ENCODE measurements at places on chromosomes 4 and X.
A peak's percentile ranks its signal among the peaks of the same experiment; 100 is the strongest.

GRCh38 chr4:159545556-159545955 lies 442.7 kb downstream of the RAPGEF2 start:
- no peak overlapping the region for H3K27ac ChIP-seq
- no peak overlapping the region for H3K4me3 ChIP-seq
- no peak for DNase-seq

- H3K4me3 ChIP-seq, result no peak overlapping the region
- no peaks in the 10 kb centered on the region for H3K36me3 ChIP-seq
- peak; percentile 32 for DNase-seq
- no peaks in the 10 kb centered on the region for H3K4me1 ChIP-seq
Measured at GRCh38 chrX:8748855-8749254, 16.9 kb upstream of the ANOS1 start.

DNA sequence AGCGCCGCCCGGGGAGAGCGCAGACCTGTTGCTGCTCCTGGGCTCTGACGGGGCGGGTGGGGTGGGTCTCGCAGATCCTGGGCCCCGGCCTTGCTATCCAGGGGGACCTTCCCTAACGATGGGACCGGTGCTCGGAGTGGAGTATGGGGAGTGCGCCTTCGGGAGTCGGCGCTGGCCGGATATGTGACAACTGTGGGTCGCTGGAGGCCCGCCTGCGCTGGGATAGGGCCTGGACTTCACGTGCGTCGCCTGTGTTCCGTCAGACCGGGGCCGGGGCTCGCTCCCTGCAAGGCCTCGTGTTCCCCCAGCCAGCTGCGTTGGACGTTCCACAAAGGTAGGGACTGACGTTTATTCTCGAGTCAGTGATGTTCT lies 1.3 kb downstream of the TBL1X start:
- peak; percentile 47 for DNase-seq
- H3K36me3 ChIP-seq, result peaks cover 23% of the 10 kb centered on the region
- H3K4me1 ChIP-seq, result peaks cover 52% of the 10 kb centered on the region
- no peaks in the 10 kb centered on the region for H3K27me3 ChIP-seq
- H3K27ac ChIP-seq, result no peak overlapping the region
- peak overlapping the region; percentile 87 for H3K4me3 ChIP-seq

DNA sequence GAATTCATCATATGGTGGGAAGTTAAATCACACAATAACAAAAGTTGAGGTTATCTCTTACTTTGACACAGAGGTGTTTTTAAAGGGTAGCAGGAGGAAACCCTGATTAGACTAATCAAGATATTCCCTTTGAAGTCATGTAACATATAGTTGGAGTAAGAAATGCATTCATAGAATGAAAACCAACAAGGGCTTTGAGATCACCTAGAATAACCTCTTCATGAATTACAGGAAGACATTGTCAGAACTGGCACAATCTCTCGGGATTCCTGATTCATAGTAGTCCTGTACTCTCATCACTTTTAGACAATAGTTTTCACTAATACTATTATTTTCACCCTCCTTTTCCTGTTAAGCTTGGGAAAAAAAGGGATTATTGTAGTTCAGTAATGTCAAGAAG lies 170.2 kb downstream of the PPP3CA start:
- peaks cover 8% of the 10 kb centered on the region for H3K36me3 ChIP-seq
- no peak overlapping the region for H3K27ac ChIP-seq
- no peaks in the 10 kb centered on the region for H3K4me1 ChIP-seq
- no peaks in the 10 kb centered on the region for H3K27me3 ChIP-seq

DNA sequence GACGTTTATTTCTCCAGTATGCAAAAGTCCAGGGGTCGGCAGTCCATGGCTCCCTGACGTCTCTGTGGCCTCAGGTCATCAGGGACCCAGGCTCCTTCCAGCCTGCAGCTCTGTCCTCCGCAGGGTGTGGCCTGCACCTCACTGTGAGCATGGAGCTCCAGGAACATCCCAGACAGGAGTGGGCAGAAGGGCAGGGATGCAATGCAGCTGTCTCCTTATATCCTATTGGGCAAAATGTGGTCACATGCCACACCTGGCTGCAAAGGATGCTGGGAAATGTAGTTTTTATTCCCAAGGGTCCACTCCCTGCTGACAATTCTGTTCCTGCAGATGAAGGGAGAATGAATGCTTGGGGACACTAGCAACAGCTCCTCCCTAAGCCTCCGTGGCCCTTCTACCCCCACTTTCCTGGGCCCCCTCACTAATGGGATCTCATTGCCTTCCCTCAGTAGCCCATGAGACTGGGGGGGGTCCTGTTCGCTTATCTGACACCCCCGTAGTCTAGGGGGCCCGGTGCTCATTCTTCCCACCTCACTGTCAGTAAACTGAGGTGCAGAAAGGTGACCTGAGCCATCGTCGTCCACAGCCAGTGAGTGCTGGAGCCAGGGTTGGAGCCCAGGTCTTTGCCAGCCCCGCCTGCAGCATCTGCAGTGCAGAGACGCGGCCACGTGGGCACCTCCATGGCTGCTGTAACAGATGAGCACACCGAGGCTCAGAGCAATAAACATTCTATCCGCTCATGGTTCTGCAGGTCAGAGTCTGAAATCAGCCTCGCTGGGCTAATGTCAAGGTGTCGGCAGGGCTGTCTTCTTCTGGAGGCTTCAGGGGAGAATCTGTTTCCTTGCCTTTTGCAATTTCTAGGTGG lies 5.9 kb upstream of the GRPEL1 start:
- no peak overlapping the region for H3K4me3 ChIP-seq
- no peaks in the 10 kb centered on the region for H3K36me3 ChIP-seq
- peaks cover 14% of the 10 kb centered on the region for H3K4me1 ChIP-seq
- no peak overlapping the region for H3K27ac ChIP-seq
- H3K27me3 ChIP-seq, result peaks cover 28% of the 10 kb centered on the region

DNA sequence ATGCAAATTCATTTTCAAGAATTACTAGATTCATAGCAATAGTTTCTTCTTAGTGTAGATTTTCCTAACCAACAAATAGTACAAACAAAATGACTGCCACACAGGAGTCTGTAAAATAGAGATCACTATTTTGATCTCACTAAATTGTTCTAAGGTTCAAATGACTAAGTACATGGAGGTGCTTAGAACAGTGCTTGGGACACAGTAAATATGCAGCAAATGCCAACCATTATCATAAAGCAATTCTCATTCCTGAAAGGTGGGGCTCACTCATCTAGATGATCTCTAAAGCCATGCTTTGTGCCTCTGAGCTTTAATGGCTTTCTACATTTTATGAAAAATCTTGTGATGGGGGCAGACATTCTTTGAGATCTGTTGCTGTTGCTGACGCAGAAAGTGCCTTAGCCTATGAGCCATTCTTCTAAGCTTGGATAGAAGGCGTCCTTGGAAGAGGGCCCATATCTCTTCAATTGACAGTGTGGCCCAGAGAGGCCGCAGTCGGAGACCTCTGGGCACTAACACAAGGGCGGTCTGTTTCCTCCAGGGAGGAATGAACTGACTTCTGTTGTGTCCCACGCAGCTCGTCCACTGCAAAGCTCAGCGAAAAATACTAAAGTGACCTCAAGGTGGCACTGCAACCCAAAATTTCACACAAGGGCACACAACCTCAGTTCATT lies 23.5 kb downstream of the TLR10 start:
- DNase-seq, result peak; percentile 71
- no peaks in the 10 kb centered on the region for H3K27me3 ChIP-seq
- H3K4me3 ChIP-seq, result no peak overlapping the region

DNA sequence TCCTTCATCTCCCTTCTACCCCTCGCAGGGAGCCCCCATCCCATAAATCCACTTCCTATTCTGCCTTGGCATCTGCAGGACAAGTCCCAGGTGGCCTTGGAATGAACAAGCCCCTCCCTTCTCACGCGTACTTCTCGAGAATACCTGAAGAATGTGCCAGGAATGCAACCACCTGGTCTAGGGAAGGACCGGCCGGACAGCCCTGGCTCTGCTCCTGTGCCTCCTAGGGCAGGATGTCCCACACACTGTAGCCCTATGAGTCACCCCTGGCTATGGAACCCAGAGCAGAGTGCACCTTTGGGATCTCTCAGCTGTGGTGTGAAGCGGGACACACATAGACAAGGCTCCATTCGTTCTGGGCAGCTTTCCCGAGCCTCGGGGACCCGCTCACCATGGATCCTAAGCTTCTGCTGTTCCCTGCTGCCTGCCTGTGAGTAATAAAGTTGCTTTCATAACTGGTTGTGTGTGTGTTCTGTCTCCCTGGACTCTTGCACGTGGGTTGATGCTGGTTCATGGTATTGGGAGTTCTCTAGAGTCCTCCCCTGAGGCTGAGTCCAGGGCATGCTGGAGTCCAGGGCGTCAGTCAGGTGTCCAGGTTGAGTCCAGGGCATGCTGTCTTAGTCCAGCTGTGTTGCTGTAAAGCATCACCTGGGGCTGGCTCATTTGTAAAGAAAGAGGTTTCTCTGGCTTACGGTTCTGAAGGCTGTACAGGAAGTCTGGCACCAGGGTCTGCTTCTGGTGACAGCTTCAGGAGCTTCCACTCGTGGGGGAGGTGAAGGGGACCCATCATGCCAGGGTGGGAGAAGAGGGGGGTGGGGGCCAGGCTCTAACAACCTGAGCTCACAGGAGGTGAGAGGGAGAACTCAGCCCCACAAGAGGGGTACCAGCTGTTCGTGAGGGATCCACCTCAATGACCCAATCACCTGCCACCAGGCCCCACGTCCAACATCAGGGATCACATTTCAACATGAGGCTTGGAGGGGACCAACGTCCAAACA lies 7.4 kb upstream of the PDE6B start:
- peaks cover 42% of the 10 kb centered on the region for H3K27me3 ChIP-seq
- peaks cover 4% of the 10 kb centered on the region for H3K4me1 ChIP-seq
- H3K27ac ChIP-seq, result no peak overlapping the region
- no peak for DNase-seq

DNA sequence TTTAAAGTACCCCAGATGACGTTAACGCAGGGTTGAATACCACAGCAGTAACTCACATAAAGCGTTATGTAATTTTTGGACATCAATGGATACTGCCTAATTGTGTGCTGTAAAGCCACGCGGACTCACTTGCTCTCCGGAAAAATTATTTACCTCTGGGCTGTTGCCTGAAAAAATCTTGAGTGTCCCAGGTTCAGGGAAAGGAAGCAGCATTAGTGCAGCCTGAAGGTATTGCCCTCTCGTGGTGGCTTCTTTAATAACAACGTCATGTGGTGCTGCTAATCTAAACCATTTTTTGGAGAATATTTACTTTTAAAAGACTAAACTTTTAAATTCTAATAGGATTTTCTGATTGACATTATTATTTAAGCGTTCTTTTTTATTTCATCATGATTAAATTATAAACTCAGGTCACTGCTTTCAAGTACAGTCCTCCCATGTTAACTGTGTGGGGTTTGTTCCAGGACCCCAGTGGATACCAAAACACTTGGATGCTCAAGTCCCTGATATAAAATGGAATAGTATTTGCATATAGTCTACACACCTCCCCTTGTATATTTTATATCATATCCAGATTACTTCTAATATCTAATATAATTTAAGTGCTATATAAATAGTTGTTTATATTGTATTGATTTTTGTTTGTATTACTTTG lies 384.8 kb downstream of the FAM133A start:
- no peaks in the 10 kb centered on the region for H3K4me1 ChIP-seq
- peak; percentile 40 for DNase-seq
- H3K27me3 ChIP-seq, result peaks cover 4% of the 10 kb centered on the region

- H3K27me3 ChIP-seq, result no peaks in the 10 kb centered on the region
- no peak overlapping the region for H3K4me3 ChIP-seq
- DNase-seq, result no peak
- H3K36me3 ChIP-seq, result no peaks in the 10 kb centered on the region
- no peaks in the 10 kb centered on the region for H3K4me1 ChIP-seq
Measured at GRCh38 chr4:138553001-138553845, 311.1 kb upstream of the SLC7A11 start.

GRCh38 chr4:168164915-168165548 lies 72.7 kb downstream of the ANXA10 start:
- no peak for DNase-seq
- H3K4me1 ChIP-seq, result no peaks in the 10 kb centered on the region
- no peaks in the 10 kb centered on the region for H3K36me3 ChIP-seq

GRCh38 chrX:38974542-38974941 lies 173.3 kb downstream of the MID1IP1 start:
- H3K4me3 ChIP-seq, result no peak overlapping the region
- no peak overlapping the region for H3K27ac ChIP-seq
- no peaks in the 10 kb centered on the region for H3K4me1 ChIP-seq

DNA sequence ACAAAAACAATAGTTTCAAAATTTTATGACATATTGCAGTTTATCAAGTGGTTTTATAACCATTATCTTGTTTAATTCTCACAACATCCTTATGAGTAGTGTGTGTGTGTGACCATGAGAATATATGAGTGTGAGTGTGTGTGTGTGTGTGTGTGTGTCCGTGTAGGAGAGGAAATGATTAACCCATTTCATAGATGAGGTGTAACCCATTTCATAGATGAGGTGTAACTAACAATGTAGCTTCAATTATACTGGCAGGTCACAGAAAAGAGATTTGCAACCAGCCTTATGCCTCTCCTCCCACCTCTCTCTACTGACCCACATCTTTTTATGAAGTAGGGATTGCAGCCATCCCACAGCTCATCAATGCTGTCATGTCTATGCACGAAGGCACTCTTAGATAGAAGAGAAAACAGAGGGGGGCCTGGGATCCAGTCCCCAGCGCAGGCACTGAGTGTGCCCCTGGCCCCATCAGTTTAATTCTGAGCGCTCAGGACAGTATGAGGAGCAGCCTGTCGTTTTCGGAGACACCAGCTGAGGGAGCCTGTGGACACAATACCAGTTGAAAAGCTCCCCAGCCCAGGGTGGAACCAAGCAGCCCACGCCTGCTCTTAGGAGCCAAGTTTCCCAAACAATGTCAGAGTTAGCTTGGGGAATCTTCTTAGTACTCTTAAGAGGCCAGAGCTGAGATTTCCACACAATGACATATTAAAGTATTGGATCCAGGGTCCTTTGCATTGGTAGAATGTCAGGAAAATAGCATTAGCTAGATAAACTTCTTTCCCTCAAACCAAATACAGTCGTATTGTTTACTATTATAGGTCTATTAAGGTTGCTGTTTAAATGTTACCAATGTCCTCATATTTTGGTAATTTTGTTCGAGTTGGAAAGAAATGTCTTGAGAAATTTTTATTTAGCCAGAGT lies 88.6 kb downstream of the PALLD start:
- H3K27ac ChIP-seq, result no peak overlapping the region
- peaks cover 32% of the 10 kb centered on the region for H3K4me1 ChIP-seq
- DNase-seq, result peak; percentile 74
- no peaks in the 10 kb centered on the region for H3K27me3 ChIP-seq
- no peak overlapping the region for H3K4me3 ChIP-seq
- peaks cover 13% of the 10 kb centered on the region for H3K36me3 ChIP-seq

DNA sequence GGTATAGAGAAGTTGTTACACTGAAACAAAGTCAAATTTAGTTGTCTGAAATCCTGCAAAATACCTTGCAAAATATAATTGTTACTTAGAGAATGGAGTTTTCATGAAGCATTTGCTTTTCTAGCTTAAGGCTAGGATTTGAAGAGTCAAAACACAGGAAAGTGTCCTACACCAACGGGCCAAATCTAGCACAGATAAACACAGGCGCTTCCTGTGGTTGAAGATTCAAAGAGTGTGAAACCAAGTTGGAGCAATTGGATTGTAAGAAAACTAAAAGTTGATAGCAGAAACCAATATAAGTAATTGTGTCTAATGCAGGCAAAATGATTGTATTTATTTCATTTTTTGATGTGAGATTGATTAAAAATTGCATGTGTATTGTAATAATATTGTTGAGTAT lies 2002.5 kb upstream of the TENM3 start:
- no peaks in the 10 kb centered on the region for H3K36me3 ChIP-seq
- no peaks in the 10 kb centered on the region for H3K4me1 ChIP-seq
- H3K27ac ChIP-seq, result no peak overlapping the region
- DNase-seq, result no peak
- H3K4me3 ChIP-seq, result no peak overlapping the region
- no peaks in the 10 kb centered on the region for H3K27me3 ChIP-seq

GRCh38 chr4:174423257-174423944 lies 98.9 kb downstream of the HPGD start:
- no peak for DNase-seq
- H3K4me3 ChIP-seq, result no peak overlapping the region
- no peaks in the 10 kb centered on the region for H3K4me1 ChIP-seq
- no peaks in the 10 kb centered on the region for H3K27me3 ChIP-seq

Data from nephron progenitor cell (in vitro differentiated cells).